Activated CD4-positive, alpha-beta T cell treated with anti-CD3 and anti-CD28 coated beads, Interleukin-2, amount 50 U/mL, for 4 hours (primary cell): ENCODE measurements at places on chromosomes 12 and 14.

GRCh38 chr14:53103636-53104340, 49.3 kb downstream of the DDHD1 start:
- DNase-seq = no peak

DNA sequence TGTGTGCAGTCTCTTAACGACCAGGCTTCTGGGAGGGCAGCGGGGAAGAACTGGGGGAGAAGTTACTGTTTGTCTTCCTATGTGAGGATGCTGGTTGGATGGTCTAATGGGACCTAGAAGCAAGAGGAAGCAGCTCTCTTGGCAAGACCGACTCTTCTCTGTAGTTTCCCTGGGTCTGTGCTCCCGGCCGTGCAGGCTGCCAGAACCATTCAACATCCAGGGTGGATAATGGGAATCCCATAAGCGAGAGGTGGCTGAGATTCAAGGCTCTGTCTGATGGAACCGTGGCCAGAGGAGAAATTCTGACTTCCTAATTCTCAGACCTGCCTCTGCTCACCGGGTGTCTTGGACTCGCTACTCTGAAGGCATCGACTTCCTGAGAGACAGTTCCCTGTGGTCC, 561.0 kb upstream of the TBX3 start:
- DNase-seq = no peak

DNA sequence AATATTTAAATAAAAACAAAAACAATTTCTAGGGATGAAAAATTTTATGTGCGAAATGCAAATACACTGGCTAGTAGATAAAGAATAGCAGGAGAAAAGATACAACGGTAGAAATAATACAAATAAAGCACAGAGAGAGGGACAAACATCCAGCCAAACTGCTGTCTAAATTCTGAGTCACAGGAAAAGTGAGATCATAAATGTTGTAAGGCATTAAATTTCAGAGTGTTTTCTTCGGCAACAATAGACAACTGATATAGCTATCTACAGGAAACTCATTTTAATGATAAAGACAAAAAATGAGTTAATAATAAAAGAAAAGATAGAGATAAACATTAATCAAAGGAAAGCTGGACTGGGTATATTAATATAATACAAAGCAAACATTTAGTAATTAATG, 122.2 kb downstream of the NTS start:
- DNase-seq = no peak

DNA sequence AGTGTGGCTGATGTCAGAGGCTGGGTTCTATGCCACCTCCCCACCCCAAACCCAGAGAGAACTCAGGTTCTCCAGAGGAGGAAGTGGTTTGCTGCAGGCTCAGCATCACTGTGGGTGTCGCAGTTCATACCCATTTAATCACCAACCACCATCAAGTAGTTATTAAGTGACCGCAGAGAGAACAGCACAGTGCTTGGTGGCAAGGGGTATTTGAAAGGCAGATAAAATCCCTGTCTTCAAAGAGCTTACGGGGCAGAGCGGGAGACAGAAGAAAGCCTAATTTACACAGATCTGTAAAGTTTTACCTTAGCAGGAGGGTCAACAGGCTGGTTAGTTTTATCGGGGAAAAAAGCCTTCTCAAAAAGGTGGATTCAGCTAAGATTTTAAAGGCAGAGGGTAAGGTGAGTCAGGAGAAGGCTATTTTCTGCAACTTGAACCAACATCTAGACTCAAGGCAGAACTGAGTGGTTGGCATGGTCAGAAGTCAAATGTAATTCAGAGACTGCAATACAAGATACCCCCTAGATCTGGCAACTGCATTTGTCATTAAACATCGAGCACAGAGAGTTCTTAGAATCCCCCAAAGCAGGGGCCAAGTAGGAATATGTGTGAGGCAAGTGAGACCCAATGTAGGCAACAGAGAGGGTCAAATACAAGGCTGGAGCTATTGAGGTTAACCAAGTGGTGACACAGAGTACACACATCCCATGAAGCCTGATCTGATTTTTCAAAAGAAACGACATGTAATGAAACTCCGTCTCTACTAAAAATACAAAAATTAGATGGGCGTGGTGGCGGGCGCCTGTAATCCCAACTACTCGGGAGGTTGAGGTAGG, 13.2 kb downstream of the PXN start:
- DNase-seq = peak; percentile 69

DNA sequence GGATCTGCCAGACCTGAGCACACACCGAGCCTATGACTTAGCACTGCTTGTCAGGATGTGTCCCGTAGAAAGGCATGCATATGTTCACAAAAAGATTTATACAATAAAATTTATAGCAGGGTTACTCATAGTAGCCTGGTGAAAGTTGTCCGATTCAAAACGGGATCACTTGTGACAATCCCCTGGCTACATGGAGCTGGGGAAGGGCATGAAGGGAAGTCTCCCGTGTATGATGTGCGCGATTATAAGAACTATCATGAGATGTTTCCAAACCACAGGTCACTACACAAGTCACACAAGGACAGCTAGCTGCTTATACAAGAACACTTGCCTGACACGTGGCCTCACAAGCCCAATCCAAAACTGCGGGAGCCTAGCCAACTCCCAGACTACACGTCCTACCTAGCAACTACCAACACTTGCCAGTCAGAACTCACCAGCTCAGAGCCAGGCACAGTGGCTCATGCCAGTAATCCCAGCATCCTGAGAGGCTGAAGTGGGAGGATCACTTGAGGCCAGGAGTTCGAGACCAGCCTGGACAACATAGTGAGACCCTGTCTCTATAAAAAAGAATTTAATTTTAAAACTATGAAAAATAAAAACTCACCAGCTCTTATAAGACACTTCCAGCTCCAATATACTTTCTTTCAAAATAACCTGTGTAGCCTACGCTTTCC, 7.5 kb upstream of the CDCA4 start:
- DNase-seq = no peak

DNA sequence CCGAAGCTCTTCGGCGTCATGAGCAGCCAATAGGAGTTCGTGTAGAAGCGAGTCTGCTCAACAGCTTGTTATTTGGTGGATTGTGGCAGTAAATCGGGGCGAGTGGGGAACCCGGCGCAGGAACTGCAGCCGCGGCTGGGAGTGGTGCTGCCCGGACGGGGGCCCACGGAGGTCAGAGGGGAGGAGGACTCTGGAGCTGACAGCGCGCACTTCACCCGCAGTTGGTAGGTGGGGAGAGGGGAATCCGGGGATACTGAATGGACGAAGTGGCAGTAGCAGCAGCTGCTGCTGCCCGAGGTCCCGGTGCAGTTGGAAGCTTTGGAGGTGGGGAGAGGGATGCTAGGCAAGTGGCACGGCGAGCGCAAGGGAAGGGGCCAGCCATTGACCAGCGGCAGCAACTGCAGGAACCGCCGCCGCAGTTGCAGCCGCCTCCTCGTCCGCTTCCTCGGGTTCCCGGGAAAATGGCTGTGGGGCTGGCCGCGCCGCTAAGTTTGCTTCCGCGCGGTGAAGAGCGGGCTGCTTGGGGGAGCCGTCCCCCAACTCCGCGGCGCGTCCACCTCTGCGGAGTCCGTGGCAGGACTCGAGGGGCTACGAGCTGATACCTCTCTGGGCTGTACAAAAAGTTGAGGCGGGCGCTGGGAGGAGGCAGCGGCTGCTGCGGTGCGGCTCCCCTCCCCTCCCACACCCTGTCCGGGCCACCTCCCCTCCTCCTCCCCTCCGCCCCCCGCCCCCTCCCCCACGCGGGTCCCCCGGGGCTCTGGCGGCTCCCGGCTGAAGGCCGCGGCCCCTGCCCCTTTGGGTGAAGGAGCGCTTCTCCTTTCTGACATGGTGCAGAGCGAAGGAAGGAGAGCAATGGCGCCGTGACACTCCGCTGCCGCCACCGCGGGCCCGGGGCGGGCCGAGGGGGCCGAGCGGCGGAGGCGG, at the start of gene ARID4A:
Gene ARID4A (plus strand): TSS at position 79 of the 924 bp plus-strand sequence. CDS start 1,300 bp downstream, outside the sequence.
- DNase-seq = peak; percentile 71

- DNase-seq = peak; percentile 60
Measured at GRCh38 chr12:55742719-55743405, at the start of gene GDF11. GDF11 (plus strand) TSS chr12:55743122; CDS start chr12:55743317, 195 bp downstream.

DNA sequence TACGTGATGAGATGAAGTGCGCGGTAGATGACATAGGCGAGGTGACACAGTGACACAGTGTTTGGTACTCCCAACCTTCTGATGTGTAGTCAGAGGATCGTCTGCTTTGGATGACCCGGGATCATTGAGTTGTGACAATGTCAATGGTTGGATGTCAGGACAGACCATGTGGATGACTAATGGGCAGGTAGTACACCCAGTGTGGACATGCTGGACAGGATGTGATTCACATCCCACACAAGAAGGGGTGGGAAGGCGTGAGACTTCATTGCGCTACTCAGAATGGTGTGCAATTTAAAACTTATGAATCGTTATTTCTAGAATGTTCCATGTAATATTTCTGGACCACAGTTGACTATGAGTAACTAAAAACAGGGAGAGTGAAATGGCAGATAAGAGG, 23.8 kb downstream of the MAP3K9 start:
- no peak for DNase-seq

GRCh38 chr12:76444408-76444984, 96.3 kb upstream of the BBS10 start:
- no peak for DNase-seq

GRCh38 chr14:105023144-105023543, 2.3 kb upstream of the CDCA4 start:
- no peak for DNase-seq

- no peak for DNase-seq
Measured at GRCh38 chr12:114779186-114779585, 95.2 kb upstream of the TBX3 start.

- DNase-seq = peak; percentile 69
Measured at GRCh38 chr12:108511633-108512540, 3.2 kb upstream of the FICD start.

DNA sequence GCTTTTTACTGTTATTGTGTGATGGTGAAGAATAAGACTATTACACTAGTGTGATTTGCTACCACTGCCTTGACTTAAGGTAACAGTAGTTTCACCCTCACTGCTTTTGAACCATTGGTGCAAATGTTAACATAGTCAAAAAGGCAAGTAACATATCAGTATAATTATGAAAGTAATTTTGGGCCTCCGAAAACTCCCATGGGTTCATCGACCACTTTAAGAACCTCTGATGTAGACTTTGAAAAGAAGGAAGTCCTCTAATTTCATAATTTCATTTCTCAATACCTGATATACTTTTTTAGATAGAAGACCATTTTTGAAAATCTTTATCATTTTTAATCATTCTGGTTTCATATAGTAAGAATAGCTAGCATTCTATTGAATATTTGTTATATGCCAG, 57.7 kb downstream of the ETNK1 start:
- no peak for DNase-seq
